ENCODE measurements at places on chromosomes 1 and 21. TPM values are rescaled to one million over a fixed set of nuclear protein-coding genes. Genes with fewer than 3 reads are reported as not detected.

DNA sequence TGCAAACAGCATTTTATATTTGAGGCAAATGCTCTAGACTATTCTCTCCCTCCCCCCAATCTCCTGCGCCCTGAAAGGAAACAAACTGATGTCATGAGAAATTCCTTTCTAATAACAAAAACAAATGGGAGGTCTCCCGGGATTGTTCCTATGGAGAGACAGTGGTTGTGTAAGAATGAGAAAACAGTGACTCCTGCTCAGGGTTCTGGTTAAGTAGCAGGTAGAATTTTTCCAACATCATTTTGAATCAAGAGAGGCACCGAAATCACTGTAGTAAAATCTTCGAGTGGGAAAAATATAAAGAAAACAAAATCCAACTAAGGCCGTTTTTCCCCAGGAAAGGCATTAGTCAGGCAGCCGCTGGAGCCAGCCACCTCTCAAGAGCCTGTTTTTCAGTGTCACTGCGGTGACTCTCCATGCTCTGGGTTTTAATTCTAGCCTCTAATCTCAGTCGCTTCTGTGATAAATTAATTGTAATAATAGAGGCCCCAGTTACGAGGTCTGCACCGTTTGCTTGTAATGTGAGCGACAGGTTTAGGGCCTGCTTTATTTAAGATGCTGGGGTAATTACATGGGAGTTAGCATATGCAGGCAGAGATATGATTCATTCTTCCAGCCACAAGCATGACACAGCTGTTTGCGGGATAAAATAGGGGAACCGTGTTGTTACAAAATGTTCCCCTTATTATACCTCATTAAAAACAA lies 80.3 kb downstream of the RNF220 start:
- peak; percentile 88 for DNase-seq

DNA sequence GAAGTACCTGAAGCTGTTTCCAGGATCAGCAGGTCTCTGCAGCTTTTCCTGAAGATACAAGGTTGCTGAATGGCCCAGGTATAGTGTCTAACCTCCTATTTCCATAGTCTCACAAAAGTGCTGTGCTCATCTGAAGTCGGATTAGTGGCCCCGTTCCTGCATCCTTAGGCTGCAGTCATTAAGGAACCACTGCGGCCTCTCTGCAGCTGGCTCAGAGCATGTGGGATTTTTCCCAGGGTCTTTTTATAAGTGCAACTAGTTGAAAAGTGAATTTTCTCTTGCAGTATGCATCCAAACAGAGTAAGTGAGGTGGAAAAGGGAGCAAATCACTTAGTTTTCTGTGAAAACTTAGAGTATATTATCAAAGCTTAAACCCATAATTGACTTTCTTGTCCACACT lies 565.3 kb upstream of the NEGR1 start:
- no peak for DNase-seq

- DNase-seq, result no peak
These were observed 15.1 kb downstream of the OR6F1 start for GRCh38 chr1:247701338-247701737.

GRCh38 chr1:55717111-55717510 lies 501.9 kb upstream of the USP24 start:
- no peak for DNase-seq

GRCh38 chr1:82377201-82377884 lies 576.6 kb downstream of the ADGRL2 start:
- DNase-seq, result no peak

DNA sequence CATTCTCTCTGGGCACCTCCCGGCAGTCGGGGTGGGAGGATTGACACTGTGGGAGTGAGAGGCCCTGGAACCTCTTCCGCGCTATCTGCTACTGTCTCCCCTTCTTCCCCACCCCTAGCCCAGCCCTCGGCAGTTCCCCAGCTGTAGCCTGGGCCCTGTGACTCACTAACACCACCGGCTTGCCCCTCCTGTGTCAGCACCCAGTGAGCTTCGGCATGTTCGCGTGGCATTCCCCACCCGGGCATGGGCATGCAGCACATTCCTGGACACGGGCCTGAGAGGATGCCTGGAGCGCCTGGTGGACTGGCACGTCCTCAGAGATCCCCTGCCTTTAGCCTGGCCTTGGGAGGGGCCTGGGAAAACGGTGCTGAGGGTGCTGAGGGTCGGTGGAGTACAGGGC lies 1.3 kb downstream of the CDK18 start:
- no peak for DNase-seq

DNA sequence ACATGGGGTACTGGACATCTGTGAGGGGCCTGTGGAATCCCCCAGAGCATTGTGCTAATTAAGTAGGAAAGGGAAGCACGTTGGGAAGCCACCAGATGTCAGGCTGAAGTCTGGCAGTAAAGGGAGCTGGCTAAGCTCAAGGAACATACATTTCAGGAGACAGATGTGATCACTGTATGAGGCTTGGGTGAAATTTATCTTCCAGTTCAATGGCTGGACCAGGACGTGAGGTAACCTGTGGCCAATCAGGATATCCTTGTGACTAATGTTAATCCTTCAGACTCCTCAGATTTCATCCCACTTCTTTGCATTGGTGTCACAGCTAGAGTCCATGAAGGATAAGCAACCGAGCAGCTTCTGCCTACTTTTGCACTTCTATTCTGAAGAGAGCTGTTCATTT lies 110.2 kb upstream of the APP start:
- DNase-seq, result no peak

DNA sequence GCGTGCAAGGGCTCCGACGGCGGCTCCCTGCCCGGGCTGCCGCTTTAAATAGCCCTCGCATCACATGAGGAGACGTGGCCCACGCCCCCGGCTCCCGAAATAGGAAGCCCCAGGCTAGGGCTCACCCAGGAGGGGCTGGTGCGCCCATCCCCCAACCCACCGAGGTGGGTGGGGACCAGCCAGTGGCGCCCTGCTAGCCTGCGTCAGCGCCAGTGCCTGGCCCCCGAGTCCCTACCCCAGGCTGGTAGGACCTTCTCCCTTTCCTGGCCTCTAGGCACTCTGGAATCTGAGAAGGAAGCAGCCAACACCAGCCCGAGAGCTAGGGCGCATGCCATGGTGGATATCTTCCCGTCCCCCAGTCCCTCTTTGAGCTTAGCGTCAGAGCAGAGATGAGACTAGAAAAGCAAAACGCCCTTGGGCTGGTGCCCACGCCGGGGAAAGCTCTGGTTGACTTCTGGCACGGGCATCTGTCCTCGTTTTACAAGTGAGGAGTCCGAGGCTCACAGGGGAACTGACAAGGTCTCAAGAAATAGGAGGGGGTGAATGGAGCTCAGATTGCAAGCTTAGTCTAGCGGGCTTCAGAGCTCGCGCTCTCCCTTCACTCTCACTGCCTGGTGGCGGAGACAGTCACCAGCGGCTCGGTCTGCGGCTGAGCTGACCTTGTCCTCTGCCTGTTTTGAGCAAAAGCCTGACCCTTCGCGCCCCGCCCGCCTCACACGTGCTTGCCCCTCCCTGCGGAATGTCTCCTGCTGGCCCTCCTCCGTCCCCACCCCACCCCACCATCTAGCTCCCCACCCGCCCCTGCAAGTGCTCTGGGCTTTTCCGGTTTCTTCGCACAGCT lies at the start of gene FABP3:
TSS of gene FABP3 (minus strand) at position 21 of the 841 bp plus-strand sequence. CDS start 62 bp downstream, outside the sequence.
- no peak for DNase-seq

GRCh38 chr21:34534522-34534921 lies 22.5 kb upstream of the KCNE1 start:
- DNase-seq, result peak; percentile 65

DNA sequence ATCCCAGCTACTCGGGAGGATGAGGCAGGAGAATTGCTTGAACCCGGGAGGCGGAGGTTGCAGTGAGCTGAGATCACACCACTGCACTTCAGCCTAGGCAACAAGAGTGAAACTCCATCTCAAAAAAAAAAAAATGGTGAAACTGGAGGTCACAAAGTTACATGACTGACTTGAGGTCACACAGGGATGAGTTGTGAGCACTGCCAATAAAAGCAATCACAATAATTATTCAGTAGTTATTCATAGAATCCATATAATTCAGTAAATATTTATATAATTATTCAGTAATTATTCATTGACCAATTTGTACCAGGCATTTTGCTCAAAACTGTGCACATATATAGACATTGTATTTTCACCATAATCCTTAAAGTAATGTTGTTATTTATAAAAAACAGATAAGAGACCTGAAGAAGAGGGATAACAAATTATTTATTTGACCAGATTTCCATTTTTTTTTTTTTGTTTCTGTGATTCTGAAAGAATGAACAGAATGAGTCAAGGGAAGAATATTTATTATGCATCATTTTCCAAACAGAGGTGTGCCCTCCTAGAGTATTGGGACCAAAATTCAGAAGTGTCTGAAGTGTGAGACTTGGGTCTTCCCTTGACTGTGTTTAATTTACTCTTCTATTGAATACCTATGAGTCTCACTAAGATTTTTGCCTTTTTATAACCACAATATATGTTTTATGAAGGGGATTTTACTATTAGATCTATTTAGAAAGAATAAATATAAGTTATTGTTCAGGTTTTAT lies 43.0 kb downstream of the PRKAB2 start:
- no peak for DNase-seq

The KCNQ4 gene
- not detected for total RNA-seq

The PAX7 gene
- total RNA-seq, result 2.1 TPM

The CROCC gene
- 2.8 TPM for total RNA-seq

The OR10J1 gene
- total RNA-seq, result not detected
